CD4-positive, alpha-beta T cell treated with Interleukin-10 for 1 hour (primary cell): ENCODE measurements at places on chromosomes 5 and 9.

GRCh38 chr9:31336386-31336785, 1048.1 kb upstream of the ACO1 start:
- DNase-seq, result no peak

DNA sequence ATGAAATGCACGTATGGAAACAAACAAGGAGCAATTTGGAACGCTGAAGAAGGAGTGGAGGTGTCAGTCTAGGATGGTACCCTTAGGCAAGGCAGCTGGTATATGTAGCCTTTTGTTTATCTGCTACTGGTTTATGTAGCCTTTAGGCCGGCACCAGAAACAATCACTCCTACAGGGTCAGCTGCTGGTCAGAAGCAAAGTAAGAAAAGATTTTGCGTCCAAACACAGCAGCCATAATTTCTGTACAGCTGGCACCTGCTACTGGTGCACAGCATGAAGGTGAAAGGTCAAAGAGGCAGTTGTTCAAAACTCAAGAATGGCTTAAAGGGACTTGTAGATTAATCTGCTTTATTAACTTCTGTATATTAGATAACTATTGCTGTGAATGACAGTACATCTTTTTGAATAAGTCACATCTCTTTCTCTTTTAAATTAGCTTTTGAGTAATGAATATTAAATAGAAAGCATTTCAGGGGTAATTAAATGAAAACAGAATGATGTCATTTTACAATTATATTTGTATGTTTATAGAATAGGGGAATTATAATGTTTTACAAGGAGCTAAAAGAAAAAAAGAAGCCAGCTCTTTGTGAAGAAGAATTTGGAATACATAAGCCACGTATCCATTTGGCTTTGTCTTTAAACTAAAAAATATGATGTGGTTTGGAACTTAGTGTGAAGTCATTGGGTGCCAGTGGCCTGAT, 33.1 kb upstream of the TLX3 start:
- no peak for DNase-seq

DNA sequence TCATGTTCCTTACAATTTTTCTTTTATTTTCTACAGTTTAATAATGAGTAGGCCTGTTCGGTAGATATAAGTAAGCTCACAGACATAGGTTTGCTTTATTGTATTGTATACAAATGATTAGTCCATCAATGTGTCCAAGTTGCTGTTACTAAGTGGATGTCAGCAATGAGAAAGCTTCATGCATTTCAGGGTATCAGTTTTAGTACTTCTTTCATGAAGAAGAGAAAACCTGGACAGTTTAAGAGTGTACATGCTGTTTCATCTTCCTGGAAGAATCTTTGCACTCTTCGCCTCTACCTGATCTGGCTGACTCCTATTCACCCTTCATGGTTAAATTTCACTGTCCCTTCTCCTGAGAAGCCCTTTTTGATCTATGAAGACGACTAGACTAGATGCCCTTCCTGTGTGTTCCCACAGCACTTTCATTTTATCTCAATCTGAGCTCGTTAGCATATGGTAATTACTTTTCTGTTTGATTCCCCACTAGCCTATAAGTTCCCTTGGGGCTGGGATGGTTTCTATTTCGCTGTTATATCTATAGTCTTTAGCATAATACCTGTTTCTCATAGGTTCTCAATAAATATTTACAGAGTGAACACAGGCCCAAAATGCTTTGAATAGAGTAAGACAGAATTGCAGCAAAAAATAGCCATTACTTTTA, 70.7 kb downstream of the CETN3 start:
- no peak for DNase-seq

DNA sequence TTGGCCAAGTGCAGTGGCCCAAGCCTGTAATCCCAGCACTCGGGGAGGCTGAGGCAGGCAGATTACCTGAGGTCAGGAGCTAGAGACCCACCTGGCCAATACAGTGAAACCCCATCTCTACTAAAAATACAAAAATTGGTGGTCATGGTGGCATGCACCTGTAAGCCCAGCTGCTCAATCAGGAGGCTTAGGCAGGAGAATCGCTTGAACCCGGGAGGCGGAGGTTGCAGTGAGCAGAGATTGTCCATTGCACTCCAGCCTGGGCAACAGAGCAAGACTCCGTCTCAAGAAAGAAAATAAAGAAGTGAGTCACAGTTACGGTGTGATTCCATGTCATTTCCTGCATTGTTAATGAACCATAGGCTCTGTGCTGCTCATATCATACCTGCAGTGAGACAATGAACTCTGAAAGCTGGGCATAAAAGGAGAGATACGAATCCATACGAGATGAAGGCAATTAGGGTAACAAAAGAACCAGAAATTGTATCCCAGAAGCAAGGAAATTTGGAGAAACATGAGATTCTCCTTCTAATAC, 44.6 kb downstream of the TIMD4 start:
- no peak for DNase-seq

DNA sequence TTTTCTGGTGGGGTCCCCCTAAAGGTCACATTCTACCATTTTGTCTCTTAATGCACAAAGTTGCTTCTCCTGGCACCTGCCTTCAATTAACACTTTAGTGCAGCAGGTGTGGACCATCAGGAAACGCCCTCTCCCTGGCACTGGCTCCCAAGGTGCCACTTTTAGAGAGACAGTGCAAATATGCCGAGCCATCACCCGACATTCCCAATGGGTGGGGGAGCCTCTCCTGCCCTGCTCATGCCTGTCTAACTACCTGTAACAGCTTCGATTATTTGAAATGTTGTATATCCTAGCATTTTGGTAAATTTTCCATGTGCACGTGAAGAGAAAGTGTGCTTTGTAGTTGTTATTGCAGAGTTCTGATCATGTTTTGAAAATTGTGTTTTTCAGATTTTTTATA, 13.2 kb upstream of the LRRC14B start:
- no peak for DNase-seq

- no peak for DNase-seq
Observed at GRCh38 chr9:128731691-128732090, 7.8 kb upstream of the ZDHHC12 start.

DNA sequence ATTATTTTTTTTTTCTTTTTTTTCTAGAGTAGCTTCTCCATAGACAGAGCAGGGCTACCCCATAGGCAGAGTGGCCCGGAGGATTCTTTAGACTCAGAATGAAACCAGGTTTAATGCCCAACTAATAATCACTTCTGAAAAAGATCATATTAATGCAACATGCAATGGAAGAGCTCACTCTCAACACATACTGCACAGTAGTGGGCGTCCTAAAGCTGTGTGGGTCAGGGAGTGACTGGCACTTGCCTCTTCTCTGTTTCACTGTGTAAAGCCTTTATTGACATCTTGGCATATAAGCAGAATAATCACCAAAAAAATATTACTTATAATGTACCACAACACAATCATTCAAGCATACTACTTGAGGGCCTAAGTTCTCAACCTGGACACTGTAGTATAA, 11.1 kb downstream of the PWWP2A start:
- DNase-seq, result no peak

DNA sequence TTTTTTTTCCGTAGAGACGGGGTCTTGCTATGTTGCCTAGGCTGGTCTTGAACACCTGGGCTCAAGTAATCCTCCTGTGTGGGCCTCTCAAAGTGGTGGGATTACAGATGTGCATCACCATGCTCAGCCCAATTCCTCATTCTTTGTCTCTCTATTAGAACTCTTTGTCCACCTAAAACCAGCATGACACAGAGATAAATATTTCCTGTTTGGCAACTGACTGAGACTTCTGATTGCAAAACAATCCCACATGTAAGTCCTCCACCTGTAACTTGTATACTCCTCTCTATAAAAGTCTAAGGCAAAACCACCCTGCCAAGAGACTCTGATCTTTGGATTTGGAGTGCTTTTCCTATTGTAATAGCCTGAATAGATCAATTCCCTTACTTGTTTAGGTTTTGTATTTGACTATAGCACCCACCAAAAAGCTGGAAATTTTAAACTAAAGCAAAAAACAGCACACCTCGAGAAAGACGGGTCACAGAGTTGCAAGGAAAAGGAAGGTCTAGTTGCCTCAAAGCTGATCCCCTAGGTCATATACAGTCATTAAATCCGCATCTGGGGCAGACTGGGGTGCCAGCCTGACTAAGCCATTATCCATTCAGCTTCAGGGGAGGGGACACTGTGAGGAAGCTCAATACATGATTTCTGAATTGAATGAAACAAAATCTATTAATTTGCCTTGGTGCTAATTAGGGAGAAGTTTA, 13.5 kb upstream of the KIF27 start:
- no peak for DNase-seq

DNA sequence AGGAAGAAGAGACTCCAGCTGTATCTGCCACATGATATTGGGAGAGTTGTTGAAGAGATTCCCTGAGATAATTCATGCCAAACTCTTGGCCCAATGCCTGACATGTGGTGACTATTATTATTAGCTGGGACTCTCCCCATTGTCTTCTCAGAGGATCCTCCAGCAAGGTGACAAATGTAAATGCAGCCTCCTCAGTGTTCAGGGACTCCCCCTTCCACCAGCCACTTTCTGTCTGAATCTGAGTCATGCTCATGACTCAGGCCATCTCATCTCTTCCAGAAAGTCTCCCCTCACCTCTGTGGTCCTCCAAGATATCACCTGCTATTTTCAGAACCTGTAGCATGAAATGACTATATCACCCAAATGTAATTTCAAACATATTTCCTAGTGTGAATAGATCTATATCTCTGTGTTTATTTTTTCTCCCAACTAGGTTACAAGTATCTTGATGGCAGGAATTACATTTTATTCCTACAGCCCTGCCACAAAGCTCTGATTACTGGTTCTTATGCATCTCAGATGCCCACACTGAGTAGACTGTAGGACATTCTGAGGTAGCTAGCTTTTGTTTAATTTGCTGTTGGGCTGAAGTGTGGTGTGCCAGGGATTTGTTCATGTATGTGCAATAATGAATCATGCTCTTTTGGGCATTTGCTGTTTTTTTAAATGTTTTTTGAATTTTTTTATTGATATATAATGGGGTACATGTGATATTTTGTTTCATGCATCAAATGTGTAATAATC, 126.6 kb upstream of the IL12B start:
- DNase-seq, result peak; percentile 12

DNA sequence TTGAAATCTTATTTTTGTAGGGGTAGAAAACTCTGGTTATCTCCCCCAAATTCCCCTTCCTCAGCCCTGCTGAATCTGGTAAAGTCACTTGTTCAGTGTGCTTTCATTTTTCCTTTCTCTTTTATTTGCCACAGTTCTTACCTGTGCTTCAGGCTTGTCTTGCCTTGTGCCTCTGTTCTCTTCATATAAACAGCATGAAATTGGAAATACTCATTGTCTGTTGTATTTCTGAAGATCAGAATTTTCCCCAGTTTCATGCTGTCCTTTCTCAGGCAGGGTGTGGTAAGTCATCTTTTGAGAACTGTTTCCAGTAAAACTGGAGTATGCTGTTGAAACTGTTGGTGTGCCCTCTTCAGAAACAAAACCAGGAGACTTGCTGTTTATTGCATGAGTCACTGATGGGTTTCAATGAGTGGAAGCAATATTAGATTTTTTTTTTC, 7.0 kb downstream of the PAM start:
- DNase-seq, result peak; percentile 32

DNA sequence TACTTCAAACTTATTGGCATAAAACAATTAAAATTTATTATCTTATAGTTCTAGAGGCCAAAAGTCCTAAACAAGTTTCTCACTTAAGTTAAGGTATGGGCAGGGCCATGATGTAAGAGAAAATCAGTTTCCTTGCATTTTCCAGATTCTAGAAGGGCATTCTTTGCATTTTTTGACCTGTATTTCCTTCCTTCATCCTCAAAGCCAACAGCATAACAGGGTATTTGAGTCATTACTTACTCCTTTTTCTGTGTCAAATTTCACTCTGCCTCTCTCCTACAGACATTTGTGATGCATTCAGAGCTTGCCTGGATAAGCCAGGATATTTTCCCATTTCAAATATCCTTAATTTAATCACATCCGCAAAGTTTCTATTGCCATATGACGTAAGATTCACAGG, 1499.0 kb downstream of the EFNA5 start:
- no peak for DNase-seq

- no peak for DNase-seq
Observed at GRCh38 chr9:134355561-134356279, 29.5 kb downstream of the RXRA start.

GRCh38 chr5:135349886-135350285, 49.1 kb downstream of the MACROH2A1 start:
- DNase-seq, result no peak

DNA sequence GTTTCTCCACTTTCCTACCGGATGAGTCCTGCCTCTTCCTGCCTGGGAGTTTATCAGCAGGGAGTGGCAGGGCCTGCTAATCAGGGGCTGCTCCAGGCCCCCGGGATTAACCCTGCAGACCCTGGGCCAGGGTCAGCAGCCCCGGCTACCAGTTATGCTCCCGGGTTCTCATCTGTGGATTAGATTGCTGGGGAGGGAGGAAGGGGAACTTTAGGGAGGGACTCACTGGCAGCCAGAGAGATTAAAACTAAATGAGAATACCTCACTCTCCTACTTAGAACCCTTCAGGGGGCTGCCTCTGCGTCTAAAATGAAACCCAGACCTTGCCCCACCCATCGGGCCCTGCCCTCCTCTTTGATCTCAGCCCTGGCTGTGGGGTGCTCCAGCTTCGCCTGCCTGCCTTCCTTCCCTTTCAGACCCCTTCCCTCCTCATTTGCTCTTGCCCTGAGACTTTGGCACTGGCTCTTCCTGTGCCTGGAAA, 130.5 kb upstream of the HAND1 start:
- no peak for DNase-seq

GRCh38 chr5:16975950-16976624, 40.0 kb upstream of the MYO10 start:
- no peak for DNase-seq

DNA sequence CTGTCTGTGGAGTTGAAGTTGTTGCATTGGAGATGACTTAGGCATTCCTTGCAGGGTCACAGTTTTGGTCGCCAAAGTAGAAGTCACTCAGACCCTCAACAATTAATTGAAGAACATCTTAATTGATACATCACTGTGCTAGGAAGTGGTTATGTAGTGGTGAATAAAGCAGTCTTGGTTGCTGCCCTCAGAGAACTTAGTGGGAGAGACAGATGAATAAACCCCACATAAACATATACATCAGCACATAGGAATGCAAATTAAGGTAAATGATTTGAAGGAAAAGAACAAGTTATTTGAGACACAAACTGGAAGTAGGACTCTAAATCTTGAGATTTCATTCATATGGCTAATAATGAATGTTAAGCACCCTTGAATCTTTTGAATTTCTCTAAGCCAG, 25.7 kb downstream of the FAM174A start:
- DNase-seq, result no peak

- DNase-seq, result no peak
Observed at GRCh38 chr5:25544652-25545249, 900.0 kb upstream of the CDH10 start.

DNA sequence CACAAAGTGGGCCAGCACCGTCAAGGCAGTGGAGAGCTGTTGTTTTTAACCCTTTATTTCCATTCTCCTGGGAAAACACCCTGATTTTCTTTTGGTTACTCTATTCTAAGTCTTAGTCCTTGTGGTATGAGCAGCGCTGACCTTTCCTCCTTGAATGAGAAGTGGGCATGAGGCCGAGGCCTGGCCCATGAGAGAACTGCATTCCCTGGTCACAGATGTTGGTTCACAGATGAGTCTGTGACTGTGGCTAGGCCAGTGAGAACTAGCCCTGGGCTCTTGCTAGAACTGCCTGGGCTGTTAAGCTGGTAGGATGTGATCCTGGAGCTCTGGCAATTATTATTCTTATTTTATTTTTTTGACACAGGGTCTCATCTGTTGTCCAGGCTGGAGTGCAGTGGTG, 71.7 kb upstream of the KLF9 start:
- no peak for DNase-seq
